NCI-H146 (cell line): ENCODE measurements at places on chromosomes 4 and X.

GRCh38 chr4:95674521-95674981, 125.8 kb upstream of the UNC5C start:
- no peak for DNase-seq

GRCh38 chrX:68440442-68440841, 7.1 kb upstream of the OPHN1 start:
- DNase-seq, result no peak

- DNase-seq, result peak; percentile 0
Measured at GRCh38 chr4:163492951-163493504, 1.5 kb upstream of the TMA16 start.

- no peak for DNase-seq
Measured at GRCh38 chr4:138200236-138200590, 41.9 kb downstream of the SLC7A11 start.

- no peak for DNase-seq
Measured at GRCh38 chr4:115688961-115689360, 575.5 kb upstream of the NDST4 start.

- no peak for DNase-seq
Measured at GRCh38 chr4:31585503-31585902, 865.3 kb downstream of the PCDH7 start.

DNA sequence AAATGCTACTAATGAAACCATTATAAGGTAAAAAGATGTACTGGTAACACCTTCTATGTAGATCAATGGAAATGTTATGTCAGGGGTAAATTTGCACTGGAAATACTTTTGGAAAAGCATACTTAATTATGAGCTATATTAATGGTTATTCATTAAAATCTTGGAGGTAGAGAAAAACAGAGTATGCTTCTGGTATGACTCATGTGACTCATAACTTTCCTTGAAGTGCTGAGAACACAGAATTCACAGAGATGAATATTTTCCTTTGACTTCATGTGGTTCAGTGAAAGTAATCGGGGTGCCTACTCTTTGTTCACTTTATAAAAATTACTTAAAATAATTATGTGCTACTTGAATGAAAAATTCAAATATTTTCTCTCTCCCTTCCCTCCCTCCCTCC, 254.2 kb downstream of the KCTD8 start:
- DNase-seq, result no peak
